ENCODE measurements at places on chromosomes 6 and 20.

DNA sequence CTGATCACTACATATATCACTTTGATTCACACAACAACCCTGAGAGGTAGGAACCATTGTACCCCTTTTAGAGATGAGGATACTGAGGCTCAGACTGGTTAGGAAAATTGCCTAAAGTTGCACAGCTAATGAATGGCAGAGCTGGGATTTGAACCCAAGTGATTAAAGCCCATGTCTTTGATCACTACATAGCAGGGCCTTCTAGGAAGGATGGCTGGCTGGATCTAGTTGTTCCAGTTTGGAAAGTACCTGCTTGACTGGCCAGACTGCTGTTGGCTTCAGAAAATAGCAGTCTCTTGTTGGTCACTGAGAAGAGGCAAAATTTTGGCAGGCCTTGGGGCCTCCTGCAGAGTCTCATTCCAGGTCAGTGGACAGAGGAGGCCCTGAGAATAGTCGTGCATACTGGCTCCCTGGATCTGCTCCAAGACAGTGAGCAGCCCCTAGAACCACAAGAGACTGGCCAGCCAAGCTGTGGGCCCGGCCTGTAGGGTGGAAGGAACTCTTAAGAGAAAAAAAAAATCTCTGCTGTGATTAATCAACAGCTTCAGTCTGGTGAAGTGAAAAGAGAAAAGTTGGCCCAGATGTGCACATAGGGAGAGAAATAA is 17.5 kb downstream of the PPARD start:
- no peak for DNase-seq

- DNase-seq, result peak; percentile 39
Measured at GRCh38 chr20:59160389-59161115, 3.1 kb upstream of the ZNF831 start.

DNA sequence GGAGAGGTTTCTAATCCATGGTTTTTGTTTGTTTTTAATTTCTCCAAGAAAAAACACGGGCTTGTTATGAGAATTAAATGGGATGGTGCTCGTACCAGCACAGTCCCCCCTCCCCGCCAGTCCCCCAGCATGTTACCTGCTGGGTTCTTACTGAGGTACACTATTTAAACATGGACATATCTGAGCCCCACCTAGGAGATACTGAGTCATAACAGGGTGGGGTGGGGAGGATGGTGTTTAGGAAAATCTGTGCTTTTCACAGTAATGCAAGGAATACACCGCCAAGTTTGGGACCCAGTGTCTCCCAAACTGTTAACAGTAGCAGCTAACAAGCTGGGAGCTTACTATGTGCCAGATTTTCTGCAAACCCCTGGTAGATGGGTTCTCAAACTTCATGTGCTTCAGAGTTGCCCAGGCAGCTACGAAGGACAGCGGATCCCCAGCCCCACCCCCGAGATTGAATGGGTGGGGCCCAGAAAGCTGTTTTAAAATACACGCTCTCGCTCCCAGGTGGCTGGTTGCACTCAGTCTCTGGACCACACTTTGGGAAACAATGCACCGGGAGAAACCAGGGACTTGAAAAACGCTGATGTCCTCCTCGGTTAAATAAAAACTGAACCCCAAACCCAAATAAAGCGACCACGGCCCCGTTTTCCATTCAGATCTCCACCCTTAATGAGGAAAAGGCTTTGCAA is 995 bp downstream of the ZFP64 start:
- DNase-seq, result peak; percentile 60

DNA sequence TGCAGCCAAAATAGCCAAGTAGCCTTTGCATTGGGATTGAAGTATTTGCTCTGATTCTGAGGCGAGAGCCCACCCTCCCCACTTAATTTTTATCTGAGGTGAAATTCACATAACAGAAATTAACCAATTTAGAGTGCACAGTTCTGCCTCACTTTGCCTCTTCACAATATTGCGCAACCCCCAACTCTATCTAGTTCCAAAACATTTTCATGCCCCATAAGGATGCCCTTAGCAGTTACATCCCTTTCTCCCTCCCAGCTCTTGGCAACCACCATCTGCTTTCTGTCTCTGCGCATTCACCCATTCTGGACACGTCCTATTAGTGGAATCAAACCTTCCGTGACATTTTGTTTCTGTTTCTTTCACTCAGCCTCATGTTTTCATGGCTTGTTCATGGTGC is 9.0 kb downstream of the MAS1L start:
- DNase-seq, result no peak

DNA sequence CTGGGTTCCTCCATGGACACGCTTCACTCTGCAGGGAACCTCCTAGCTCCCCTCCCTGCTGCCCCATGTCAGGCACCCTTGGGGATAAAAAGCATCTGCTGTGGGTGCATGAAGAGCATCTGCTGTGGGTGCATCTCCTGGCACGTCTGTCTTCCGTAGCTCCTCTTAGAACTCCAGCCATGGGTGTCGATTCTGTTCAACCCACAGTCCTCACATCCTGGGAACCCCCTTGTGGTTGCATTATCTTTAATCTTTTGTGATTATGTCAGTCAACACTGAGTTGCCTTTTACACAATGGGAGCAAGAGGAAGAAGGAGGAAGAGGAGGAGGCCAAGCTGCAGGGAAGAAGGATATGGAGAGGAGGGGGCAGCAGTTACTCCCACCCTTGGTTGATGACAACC is 24.1 kb upstream of the CCR6 start:
- DNase-seq, result no peak

DNA sequence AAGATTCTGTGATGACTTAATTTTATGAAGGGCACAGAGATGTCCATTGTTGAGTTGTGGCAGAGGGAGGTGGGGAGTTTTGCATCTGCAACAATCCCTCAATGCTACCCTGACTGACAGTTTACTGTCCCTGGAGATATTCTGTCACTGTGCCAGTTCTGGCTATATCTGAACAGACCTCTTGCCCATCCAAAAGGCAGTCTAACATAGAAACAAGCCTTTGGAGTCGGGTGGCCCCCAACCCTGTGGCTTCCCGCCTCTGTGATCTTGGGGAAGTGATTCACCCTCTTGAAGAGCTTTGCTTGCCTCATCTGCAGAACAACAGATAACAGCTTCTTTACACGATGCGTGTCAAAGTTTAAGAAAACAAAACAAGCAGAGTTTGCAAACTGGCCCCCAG is 3.8 kb upstream of the E2F1 start:
- peak; percentile 76 for DNase-seq

DNA sequence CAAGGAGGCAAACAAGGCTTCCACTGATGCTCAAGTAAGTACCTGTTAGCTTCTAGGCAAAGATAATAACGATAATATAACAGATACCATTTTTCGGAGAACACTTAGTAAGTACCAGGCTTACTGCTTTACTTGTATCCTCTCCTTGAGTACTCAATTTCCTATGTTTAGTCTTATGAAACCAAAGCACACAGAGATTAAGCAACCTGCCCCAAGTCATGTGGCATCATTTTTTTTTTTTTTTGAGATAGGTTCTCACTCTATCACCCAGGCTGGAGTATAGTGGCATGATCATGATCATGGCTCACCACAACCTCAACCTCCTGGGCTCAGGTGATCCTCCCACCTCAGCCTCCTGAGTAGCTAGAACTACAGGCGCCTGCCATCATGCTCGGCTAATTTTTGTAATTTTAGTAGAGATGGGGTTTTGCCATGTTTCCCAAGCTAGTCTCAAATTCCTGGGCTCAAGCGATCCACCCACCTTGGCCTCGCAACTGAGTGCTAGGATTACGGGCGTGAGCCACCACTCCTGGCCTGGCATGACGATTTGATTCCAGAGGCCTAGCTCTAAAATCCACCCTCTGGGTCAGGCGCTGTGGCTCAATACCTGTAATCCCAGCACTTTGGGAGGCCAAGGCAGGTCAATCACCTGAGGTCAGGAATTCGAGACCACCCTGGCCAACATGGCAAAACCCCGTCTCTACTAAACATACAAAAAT is 14.0 kb downstream of the SPAG4 start:
- no peak for DNase-seq

DNA sequence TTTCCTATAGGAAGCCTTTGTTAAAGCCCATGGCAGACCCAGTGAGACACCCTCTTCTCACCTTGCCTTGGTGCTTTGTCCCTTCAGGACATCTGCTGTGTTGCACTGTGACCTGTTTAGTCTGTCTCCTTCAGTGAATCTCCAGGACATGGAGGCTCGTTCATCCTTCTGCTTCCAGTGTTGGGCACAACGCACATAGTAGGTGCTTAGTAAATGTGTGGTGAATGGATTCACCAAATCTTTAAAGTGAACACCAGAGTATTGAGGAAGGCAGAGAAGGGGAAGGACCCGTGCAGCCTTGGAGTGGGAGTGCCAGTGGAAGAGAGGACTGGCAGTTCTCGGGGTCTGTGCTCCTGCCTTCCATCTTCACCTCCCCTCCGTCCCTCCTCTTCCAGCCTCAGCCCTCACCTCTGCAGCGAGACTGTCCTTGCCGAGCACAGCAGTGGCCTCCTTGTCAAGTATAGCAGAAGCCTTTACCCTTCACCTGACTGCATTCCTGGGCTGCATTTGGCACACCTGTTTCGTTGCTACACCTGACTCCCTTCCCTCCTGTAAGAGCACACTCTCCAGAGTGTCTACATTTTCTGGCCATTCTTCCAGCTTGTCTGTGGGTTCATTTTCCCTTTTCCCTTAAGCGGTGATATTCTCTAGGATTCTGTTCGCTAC is 49.2 kb downstream of the ARID1B start:
- DNase-seq, result no peak

DNA sequence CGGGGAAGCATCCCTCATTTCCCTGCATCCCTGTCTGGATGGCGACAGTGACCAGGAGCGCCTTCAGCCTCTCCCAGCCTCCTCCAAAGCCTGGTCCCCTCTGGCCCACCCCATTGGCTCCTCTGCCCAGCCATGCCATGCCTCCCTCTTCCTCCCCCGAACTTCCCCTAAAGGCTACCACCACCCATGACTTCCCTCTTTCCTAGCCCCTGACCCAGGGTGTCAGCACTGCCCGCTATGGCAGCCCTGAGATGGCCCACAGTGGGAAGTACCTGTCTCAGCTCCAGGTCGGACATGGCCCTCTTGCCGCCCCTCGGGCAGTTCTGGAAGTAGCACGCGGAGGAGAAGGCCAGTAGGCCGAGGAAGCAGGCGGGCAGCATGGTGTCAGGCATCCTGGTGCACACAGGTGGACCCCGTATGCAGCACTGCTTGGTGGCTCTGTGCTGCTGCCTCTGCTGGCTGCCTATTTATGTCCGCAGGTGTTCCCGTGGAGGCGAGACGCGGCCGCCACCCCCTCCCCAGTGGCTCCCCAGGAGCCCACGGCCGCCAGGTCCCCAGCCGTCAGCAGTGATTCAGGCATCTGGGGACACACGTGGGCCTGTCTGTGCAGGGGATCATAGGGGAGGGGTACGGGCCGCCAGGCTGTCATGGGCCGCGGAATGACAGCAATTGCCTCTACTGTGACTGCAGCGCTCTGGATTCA is at the start of gene AVP:
AVP (minus strand) TSS at position 442 of the 703 bp plus-strand sequence; CDS start at position 392, 50 bp downstream.
- no peak for DNase-seq

DNA sequence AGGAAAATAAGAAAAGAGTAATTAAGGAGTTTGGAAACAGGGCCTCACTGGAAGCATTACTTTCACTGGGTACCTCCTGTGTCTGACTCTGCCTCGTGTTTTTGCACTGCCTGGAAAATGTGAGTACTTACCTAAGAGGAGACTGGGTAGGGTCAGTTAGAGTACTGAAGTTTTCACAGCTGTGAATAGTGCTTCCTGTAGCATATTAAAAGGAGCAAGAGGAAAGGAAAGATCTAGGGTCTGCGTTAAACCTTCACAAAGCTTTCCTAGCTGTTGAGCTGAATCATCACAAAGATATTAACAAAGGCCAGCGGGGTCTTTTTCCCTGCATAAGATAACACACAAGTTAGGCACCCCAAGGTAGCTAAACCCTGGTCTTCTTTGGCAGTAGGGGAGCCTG is 82.3 kb downstream of the MLIP start:
- DNase-seq, result no peak

GRCh38 chr6:56235245-56235644 is 12.1 kb downstream of the COL21A1 start:
- DNase-seq, result no peak

DNA sequence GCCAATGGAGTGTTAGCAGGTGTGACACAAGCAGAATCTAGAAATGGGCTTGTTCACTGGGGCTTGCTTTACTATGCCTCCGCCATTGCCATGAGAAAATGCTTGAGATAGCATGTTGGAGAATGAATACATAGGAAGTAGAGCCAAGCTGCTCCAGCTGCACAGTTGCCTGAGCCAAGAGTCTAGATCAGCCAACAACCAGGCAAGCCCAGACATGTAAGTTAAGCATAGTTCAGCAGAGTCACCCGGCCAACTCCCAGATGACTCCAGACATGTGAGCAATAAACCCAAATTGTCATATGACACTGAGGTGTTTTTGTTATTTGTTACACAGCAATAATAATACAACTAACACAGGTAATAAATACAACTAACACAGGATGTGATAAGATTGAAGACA is 167.9 kb downstream of the HAO1 start:
- DNase-seq, result no peak

DNA sequence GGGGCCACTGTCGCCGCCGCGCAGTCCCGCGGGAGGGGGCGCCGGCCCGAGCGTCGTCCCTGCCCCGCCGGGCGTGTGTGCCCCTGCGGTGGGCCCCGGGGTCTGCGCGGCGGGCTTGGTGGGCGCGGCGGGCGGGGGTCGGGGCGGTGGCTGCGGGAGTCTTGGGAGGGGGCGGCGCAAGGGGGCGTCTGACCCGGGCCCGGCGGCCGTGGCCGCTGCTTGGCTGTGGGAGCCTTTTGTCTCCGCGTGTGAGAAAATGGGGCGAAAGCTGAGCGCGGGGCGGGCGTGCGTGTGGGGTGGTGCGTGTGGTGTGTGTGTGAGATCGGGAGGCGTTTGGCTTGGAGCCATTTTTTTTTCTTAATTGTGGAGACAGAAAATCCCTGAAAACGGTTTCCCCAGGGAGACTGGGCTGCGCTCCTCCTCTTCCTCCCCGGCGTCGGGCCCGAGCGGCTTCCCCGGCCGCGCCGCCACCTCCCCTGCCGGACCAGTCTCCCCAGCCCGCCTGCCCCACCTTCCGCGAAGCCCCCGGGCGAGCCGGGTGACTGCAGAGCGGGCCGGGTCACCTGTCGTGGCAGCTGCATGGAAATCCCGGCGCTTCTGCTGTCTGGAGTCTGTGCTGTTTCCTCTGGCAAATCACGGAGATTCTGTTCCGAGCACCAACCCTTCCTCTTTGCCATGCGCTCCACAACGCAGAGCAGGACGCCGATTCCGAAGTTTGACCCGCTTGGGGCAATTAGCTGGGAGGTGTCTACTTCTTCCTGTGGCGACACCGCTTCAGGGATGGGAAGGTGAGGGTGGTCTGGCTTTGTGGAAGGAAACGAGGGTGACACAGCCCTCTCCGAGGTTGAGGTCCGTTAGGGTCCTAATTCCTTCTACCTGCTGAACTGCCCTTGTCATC is 64.4 kb downstream of the GTF2H5 start:
- DNase-seq, result peak; percentile 62

- DNase-seq, result no peak
Measured at GRCh38 chr6:167130712-167131684, 8.1 kb downstream of the CCR6 start.
